ENCODE measurements at places on chromosomes 1 and 21. TPM values are rescaled to one million over a fixed set of nuclear protein-coding genes. Genes with fewer than 3 reads are reported as not detected.

ATG4C gene
- 1.6 TPM for total RNA-seq

RGS4 gene
- total RNA-seq: not detected

GBP1 gene
- total RNA-seq: 1.8 TPM

DRAXIN gene
- total RNA-seq: not detected

DNA sequence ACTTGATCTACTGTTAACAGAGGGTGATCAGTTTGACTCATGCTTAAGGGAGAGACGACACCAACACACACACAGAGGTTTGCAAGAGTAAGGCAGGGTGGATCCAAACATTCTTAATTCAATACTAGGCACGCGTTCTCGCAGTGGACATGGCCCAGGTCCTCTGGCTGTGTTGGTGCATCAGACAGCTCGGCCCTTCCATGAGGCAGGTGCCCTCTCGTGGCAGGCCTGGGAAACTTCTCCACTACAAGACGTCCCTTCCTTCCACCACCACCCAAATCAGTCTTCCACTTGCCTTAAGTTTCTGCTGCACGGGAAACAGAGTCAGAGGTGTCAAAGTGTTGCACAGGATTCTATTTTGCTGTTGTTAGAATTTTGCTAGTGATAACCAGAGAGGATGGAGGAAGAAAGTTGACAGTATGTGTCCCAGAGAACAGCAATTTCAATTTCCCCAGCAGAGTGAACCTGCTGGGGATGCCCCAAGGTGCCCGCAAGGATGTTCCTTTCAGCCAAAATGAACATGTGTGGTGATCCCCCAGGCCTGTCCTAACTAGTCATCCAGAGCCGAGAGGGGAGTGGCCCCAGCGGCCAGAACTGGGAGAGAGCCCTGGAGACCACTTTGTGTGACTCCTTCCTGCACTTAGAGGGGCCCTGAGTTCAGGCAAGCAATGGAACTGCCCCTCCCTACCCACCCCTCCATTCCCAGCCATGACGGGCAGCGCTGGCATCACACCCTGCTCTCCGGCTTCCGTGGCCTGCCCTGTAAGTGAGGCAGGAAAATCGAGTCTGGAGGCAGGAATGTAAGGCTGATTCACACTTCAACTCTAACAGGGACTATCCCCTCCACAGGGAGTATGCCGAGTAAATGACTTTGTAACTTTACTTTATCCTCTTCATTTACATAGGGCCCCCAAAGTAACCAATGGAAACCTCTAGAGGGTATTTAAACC, 34.8 kb downstream of the MX1 start:
- peak; percentile 61 for DNase-seq

GRCh38 chr1:58699011-58699762, 675 bp downstream of the MYSM1 start:
- no peak for DNase-seq

DNA sequence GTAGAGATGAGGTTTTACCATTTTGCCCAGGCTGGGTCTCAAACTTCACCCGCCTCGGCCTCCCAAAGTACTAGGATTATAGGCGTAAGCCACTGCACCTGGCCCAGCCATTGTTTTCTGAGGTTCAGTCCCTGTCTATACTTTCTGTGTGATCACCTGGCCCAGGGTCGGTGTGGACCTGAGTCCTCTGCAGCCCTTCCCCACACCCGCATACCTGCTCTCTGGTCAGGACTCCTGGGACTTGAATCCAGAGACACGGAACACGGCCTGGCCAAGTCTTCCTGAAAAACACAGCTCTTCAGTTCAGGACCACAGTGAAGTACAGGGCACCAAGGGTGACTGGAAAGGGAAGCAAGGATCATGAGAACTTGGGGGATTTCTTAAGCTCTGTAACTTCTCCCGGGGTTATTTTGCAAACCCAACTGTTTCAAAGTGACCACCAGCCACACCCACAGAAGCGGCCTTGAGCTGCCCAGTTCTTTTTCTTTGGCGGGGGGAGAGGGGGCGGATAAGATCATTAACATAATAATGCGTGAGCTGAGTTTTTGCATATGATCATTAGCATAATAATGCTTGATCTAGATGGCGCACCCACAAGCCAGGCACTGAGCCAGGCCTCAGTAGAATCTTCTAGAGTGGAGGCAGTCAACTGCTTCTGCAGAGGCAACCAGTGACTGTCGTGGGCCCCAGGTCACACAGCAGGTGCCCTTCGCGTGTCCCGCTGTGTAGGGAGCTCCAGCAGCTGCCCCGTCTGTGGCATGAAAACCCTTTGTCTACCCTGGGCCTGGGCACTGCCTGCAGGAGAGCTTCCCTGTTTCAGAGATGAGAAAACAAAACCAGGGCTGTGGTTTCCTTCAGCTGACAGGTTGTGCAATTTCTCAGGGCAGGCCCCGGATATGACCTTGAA, 1.7 kb upstream of the NADK start:
- peak; percentile 35 for DNase-seq

- DNase-seq: no peak
Observed at GRCh38 chr1:184330875-184331274, 56.0 kb upstream of the C1orf21 start.

Data from HT-29 (cell line).